Astrocyte (in vitro differentiated cells and primary cell): ENCODE measurements at places on chromosomes 4 and X. TPM values are rescaled to one million over a fixed set of nuclear protein-coding genes. Genes with fewer than 3 reads are reported as not detected.
A peak's percentile ranks its signal among the peaks of the same experiment; 100 is the strongest.

The CABS1 gene
- total RNA-seq: not detected in 2 replicates

The ADH1C gene
- total RNA-seq: not detected in 2 replicates

The GYG2 gene
- 15.5 and 16.3 TPM in 2 replicates for total RNA-seq

The SERTM2 gene
- 0.12 and 0.23 TPM in 2 replicates for total RNA-seq

The SUV39H1 gene
- total RNA-seq: 3.5 and 4.9 TPM in 2 replicates

The USP17L17 gene
- not detected in 2 replicates for total RNA-seq

The XKRX gene
- total RNA-seq: not detected in 2 replicates

The LEF1 gene
- total RNA-seq: 16.6 and 23.6 TPM in 2 replicates

The LRP2BP gene
- total RNA-seq: 0.26 and 0.27 TPM in 2 replicates

DNA sequence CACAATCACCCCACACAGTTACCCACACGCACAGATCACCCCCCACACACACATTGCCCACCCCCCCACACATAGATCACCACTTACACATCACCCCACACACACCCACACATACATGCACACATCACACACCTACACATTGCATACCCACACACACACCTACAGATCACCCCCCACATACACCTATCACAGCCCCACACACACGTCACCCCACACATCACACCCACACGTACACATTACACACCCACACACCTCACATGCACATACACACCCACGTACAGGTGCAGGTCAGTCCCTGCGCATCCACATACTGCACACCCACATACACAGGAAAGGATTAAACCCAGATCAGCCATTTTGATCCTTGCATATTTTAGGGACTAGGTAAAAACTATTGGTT is 15.3 kb upstream of the TADA2B start:
- H3K4me3 ChIP-seq: no peak overlapping the region
- no peak overlapping the region for H3K27ac ChIP-seq
- peaks cover 14% of the 10 kb centered on the region for H3K36me3 ChIP-seq
- no peaks in the 10 kb centered on the region for H3K27me3 ChIP-seq

- no peak overlapping the region for H3K4me3 ChIP-seq
- H3K4me1 ChIP-seq: peaks cover 9% of the 10 kb centered on the region
- peaks cover 9% of the 10 kb centered on the region for H3K27me3 ChIP-seq
- H3K27ac ChIP-seq: no peak overlapping the region
Measured at GRCh38 chrX:53316111-53316859, 34.9 kb upstream of the IQSEC2 start.

DNA sequence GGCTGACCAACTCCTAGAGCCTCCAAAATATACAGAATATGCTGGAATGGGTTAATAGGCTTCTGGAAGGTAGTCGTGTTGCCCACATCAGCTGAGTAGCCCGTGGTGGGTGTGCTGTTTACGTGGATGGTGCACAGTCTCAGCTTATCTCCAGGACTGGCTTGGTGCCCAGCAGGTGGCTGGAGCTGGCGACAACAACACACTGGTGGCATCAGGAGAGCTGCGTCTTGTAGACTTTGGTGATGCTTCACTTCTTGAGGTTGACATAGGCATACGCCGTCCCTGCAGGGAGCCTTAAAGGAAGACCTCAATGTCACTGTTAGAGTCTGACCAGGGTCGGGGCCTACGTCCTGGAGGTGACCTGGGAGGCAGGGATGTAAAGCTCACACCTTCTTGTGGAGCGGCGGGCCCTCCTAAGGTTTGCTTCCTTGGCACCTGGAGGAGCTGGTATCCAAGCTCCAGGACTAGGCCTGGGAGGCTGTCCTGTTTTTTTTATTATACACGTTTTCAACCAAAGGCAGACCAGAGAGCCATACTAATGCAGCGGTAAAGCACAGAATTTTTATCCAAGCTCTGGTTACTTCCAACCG is 26.5 kb upstream of the RBMX start:
- H3K27me3 ChIP-seq: no peaks in the 10 kb centered on the region
- no peak overlapping the region for H3K4me3 ChIP-seq
- H3K4me1 ChIP-seq: no peaks in the 10 kb centered on the region
- DNase-seq: no peak

DNA sequence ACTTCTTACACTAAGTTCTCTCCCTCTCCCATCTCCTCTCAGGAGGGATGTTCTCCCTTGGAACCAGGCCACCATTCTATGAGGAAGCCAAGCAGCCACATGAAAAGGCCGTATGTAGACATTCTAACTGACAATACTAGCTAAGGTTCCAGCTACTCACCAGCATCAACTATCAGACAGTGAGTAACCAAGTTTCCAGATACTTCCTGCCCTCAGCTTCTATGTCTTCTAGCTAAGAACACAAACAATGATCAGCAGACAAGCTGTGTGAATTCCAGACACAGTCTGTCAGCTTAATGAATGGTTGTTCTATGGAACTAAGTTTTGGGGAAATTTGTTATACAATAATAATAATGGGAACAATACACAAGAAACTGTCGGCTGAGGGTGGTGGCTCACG is 50.8 kb downstream of the SMIM14 start:
- peak; percentile 88 for DNase-seq
- no peaks in the 10 kb centered on the region for H3K27me3 ChIP-seq
- no peaks in the 10 kb centered on the region for H3K36me3 ChIP-seq
- H3K4me3 ChIP-seq: no peak overlapping the region
- H3K4me1 ChIP-seq: peaks cover 8% of the 10 kb centered on the region

DNA sequence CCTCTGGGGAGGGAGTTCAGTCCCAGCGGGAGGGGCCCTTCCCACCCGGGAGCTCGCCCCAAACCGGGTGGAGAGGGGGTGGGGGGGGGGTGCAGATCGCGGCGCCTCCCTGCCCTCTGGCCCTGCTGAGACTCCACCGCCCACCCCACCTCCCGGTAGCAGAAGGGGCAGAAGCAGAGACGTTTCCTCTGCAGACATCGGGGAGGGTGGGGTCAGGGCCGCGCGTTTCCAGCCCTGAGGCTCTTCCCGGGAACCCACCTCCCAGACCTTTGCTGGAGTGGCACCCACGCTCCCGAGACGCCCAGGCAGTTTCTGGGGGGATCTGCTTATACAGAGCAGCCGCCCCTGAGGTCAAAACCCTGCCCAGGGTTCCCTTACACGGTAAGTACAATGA is 30.2 kb downstream of the CPLX1 start:
- peaks cover 49% of the 10 kb centered on the region for H3K27me3 ChIP-seq
- no peak for DNase-seq
- peaks cover 3% of the 10 kb centered on the region for H3K4me1 ChIP-seq

DNA sequence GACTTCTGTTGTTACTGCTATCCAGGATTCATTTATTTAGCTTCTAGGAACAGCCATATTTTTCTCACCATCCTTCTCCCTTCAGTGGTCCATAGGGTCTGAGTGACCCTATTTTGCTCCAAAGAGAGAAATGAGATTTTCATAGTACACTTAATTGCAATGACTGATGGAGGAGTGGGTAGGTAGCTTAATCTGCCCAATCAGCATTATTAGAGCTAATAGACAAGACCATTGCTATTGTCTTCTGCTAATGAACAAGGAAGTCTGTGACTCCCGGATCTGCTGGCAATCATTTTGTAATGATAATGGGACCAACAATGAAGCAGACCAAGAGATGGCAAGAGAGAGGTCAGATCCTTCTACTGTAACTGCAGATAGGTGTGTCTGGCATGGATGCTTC is 271.4 kb upstream of the SLC7A11 start:
- no peak overlapping the region for H3K27ac ChIP-seq
- no peak for DNase-seq
- H3K27me3 ChIP-seq: no peaks in the 10 kb centered on the region
- H3K4me1 ChIP-seq: no peaks in the 10 kb centered on the region
- no peak overlapping the region for H3K4me3 ChIP-seq

DNA sequence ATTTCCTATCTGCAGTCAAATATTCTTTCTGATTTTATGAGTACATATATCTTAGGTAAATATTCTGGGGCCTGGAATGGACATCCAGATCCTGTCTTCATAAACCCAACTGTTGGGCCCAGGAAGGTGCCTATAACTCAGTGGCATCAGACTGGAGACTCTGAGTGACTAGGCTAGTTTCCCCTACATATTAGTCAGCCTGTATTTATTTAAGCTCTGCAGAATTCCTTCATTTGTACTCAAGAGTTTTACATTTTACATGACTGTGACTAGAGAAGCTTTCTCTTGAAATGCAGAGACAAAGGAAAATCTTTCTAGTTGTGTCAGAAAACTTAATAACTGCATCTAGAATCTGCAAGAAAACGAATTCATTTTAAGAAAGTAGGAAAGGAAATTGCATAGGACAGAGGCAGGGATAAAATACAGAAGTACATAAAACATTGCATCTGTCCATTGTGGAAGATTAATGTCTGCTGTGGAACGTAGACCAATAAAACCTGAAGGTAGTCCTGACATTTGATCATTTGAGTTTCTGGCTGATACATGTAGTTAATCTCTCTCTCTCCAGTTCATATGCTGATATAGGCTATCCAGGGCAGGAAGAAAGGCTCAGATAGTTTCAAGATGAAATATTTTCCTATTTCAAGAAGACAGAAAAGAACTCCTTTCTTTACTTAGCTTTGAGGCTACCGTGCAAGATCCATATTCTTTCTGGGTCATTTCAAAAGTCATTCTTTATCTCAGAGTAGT is 78.2 kb downstream of the OPHN1 start:
- no peaks in the 10 kb centered on the region for H3K36me3 ChIP-seq
- no peak overlapping the region for H3K4me3 ChIP-seq

GRCh38 chrX:112630187-112630586 is 49.6 kb downstream of the LHFPL1 start:
- no peak overlapping the region for H3K4me3 ChIP-seq
- no peaks in the 10 kb centered on the region for H3K4me1 ChIP-seq
- H3K27me3 ChIP-seq: no peaks in the 10 kb centered on the region
- H3K36me3 ChIP-seq: no peaks in the 10 kb centered on the region
- DNase-seq: no peak

DNA sequence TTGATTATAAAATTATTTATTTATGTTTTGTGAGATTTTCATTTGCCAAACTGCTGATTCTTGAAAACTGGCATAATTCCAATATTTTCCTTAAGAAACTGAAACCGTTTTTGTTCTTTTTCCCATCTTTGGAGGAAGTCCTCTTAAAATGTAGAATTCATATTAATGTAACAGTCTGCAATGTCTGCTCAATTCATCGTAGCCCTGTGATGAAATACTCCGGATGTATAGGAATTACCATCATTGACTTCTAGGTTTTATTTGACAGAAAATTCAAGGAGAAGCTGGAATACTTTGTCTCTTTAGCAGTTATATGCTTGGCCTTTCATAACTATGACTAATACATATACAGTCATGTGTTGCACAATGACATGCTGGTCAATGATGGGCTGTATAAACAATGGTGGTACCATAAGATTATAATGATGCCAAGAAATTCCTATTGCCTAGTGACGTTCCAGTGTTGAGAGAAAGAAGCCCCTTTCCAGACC is 185.0 kb upstream of the GPRIN3 start:
- H3K4me3 ChIP-seq: peak overlapping the region; percentile 49
- H3K27ac ChIP-seq: peak overlapping the region; percentile 48
- H3K36me3 ChIP-seq: no peaks in the 10 kb centered on the region
- DNase-seq: peak; percentile 83
- H3K27me3 ChIP-seq: no peaks in the 10 kb centered on the region

DNA sequence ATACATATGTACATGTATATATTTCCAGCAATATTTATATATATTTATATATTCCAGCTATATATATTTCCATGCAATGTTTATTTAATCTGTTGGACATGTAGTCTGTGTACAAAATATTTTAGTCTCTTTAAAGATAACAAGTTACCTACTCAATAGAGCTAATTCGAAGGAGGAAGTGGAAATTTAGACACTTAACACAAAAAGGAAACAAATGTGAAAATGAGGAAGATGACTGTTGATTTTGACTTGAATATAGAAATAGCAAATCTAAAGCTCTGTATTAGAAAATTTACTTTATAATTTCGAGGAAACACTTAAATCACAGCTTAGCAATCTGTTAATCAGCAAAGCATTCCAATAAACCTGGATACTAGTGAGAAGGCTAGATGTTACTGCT is 1064.4 kb downstream of the PCDH7 start:
- no peaks in the 10 kb centered on the region for H3K36me3 ChIP-seq
- no peaks in the 10 kb centered on the region for H3K27me3 ChIP-seq
- no peaks in the 10 kb centered on the region for H3K4me1 ChIP-seq
- no peak for DNase-seq
- no peak overlapping the region for H3K4me3 ChIP-seq

GRCh38 chr4:46886711-46887110 is 22.3 kb downstream of the COX7B2 start:
- no peak overlapping the region for H3K27ac ChIP-seq
- no peaks in the 10 kb centered on the region for H3K36me3 ChIP-seq
- no peaks in the 10 kb centered on the region for H3K4me1 ChIP-seq
- DNase-seq: peak; percentile 4
